Endothelial cell of umbilical vein (primary cell): ENCODE measurements at places on chromosomes 3 and 15. TPM values are rescaled to one million over a fixed set of nuclear protein-coding genes. Genes with fewer than 3 reads are reported as not detected.

Gene TMEM41A
- 15.9 and 18.5 TPM in 2 replicates for polyA plus RNA-seq

Gene CACNA2D3
- not detected in 2 replicates for polyA plus RNA-seq

Gene STX19
- polyA plus RNA-seq: not detected in 2 replicates

Gene APOD
- polyA plus RNA-seq: 2.2 and 3.1 TPM in 2 replicates

Gene CSK
- 41.2 and 42.1 TPM in 2 replicates for polyA plus RNA-seq

Gene ZKSCAN7
- 0.75 and 0.83 TPM in 2 replicates for polyA plus RNA-seq

Gene CD276
- 73.6 and 85.4 TPM in 2 replicates for polyA plus RNA-seq

Gene AMIGO3
- polyA plus RNA-seq: 0.21 and 1.2 TPM in 2 replicates

GRCh38 chr3:132756108-132756650 is 34.0 kb upstream of the NPHP3 start:
- DNase-seq: no peak

GRCh38 chr3:117003501-117003900 is 293.9 kb downstream of the TUSC7 start:
- no peak for DNase-seq

DNA sequence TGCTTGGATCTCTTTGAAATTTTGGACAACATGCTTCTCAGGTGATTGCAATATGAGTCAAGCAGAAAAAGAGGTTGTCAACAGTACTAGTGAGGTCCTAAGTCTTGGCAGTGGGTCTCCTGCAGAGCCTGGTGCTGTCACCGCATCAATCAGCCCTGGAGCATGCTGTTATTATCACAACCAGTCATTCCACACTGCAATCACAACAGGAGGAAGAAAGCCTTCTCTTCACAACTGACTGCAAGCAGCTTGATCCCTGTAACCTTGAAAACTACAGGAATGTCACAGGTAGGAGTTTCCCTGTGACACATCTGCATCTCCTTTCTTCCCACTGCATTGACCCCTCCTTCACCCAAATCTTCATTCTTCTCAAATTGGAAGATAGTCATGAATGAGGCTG is 451.1 kb upstream of the ATP11B start:
- DNase-seq: no peak

DNA sequence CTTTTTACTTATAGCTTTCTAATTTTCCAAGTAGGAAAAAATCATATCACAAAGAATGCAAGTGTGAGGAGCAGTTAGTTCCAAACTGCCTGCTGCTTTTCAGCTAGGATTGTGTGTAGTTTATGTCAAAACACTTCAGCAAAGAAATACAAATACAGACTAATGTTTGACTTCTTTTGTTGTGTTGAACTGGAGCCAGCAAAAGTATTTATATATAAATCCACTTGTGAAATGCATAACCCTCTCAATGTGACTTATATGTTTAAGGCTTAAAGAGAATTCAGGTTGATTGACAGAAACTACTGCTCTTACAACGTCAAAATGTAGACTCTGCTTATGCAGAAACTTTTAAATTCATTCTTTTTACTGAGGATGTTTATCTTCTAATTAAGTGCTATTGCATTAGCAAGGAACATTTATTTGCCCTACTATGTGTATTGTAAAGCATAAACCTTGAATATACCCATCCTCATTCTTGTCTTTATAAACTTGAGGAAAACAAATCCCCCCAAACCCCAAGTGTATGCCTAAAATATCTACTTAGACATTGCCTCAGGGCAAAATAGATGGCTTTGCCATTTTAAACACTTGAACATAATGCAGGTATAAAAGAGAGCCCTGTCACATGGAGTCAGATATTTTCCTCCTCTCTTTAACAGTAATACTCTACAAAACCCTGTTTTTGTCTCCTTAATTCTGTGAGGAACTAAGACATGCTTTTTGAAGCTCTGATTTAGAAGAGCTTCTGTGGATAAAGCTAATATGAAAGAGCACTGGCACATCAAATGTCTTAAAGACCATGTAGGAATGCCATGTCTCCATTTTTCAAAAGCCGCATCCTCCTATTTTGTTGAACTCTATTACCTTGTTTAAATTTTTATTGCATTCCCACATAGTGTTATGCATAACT is 302.8 kb upstream of the TBC1D5 start:
- DNase-seq: no peak

DNA sequence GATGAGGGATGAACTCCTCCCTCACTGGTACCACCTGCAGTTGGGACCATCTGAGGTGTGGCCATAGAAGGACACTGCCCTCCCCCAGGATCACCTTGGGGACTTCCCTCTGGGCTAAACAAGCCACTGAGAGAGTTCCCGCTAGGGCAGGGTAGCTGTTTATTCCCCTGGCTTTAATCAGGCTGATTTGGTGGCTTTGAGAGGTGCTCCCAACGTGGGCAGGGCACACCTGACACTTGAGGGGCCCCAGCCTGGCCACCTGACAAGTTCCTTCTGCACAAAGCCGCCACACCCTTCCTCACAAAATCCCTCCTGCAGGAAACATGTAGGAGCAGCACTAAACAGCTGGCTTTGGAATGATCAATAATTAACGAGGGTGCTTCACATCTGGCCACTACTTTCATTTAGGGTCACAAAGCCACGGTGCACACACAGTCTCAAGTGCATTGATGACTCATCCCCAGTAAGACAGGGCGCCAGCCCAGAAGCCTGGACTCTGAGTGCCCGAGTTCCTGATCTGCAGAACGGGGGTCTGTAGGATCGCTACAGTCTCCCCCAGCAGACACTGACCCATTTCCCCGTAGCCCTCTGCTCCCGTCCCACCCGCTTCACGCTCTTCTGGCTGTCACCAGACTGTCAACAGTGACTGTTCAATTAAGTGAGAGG is 75.1 kb downstream of the ATP10A start:
- no peak for DNase-seq

DNA sequence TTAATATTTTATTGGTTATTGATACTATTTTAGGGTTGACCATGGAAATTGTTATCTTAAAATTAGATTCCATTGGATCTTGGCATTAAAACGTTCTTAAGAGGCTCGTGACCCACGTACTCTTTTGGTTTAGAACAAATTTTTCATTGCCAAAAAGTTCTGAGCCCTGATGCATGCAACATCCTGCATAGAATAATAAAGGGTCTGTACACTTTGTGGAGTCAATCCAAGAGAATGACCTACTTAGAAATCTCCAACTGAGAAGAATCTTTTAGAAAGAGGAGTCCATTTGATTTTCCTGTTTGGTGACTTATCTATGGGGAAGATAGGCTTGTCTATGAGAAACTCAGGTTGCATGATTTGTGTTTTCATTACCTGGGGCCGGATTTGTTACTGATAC is 404.2 kb upstream of the RGMA start:
- no peak for DNase-seq

- DNase-seq: no peak
These were observed 202.0 kb downstream of the FNDC3B start for GRCh38 chr3:172241405-172241804.

DNA sequence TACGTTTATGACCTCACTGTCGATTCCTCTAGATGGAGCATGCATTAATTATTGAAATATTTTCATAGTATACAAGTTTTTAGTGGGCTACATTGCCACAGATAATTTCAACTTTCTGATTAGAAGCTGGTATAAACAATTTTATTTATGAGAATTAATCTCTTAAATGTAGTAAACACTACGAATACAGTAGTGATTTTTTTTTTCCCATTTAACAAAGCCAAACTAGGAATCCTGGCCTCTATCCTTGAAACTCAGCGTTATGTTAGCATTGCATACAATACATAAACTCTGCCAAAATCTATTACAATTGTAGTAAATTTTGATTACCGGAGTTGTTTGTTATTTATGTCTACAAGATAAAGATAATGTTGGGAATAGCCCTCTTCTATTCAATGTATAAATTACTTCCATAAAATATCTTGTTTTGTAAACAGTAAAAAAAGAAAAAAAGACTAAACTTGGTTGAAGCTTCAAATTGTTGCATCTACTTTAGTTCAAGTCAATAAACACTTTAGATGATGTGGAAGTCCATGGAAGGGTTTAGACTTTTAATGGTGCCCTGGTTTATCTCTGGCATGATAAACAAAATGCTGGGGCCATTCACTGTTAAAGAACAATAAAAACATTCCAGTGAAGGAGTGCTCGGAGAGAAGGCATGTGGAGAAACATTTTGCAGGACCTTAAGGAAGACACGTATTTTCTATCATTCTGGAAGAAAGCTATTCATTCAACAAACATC is 77.3 kb upstream of the NR2F2 start:
- no peak for DNase-seq

DNA sequence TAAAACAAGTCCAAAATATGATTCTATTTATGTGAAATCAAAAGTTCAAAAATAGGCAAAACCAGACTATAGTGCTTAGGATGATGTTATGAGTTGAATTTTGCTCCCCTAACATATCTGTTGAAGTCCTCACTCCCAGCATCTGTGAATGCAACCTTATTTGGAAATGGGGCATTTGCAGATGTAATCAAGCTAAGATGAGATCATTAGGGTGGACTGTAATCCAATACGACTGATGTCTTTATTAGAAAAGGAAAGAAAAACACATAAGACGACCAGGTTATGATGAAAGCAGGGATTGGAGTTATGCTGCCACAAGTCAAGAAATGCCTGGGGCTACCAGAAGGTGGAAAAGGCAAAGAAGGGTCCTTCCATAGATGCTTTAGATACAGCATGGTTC is 110.5 kb upstream of the CCDC39 start:
- no peak for DNase-seq

- DNase-seq: no peak
These were observed 76.9 kb upstream of the STXBP5L start for GRCh38 chr3:120831066-120831465.

GRCh38 chr3:194952841-194953241 is 267.2 kb downstream of the FAM43A start:
- DNase-seq: peak; percentile 21

DNA sequence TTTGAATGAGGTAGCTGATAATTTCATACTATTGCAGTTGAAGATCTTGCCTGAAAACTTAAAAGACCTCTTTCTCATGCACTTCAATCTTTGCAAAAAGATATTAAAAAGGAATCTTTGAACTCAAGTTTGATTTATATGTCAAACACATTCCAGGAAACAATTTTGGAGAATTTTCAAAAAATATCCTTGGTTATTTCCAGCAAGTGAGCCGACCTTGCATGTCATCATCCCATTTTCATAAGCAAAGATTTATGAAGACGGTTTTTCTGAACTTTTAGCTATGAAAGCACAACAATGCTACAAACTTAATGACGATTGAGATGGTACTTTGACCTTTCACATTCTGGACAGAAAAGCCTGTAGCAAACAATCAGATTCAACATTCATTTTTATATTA is 95.6 kb downstream of the RFX7 start:
- no peak for DNase-seq

DNA sequence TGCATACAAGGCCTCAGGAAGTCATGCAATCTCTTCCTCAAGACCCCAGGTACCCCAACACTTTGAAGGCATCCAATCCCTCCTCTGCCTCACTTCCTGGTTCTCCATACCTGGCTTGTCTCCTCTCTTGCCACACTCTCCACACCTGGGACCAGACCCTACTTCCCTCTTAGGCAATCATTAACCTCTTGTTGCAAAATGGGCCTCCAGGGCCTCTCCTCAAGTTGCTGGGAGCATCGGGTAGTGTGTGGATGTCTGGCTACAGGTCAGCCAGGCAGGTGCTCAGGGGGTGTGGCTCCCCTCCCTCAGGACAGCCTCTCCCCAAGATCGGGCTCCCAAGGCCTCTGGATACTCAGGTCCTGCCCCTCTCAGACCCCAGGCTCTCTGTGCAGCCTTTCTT is 8.6 kb downstream of the PLA2G4E start:
- DNase-seq: no peak

GRCh38 chr3:16311960-16312451 is 47.0 kb downstream of the OXNAD1 start:
- DNase-seq: peak; percentile 21

DNA sequence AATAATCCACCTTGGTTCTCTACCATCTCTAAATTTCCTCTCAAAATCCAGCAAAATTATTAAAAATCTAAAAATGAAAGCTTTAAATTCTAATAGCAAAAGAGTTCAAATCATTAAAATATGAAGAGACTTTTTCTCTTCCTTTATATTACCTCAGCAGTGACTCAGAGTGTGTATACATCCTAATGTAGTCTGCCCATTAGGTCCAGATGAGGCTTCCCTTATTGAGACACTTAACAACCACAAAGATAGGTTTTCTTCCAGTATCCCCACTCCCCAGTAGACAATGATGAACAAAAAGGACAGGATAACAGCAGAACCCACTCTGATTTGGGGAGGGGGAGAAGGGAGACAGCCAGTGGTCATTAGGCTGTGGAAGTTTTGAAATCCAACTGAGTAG is 61.5 kb upstream of the DCBLD2 start:
- no peak for DNase-seq

GRCh38 chr3:33637482-33637881 is 80.6 kb downstream of the CLASP2 start:
- no peak for DNase-seq

DNA sequence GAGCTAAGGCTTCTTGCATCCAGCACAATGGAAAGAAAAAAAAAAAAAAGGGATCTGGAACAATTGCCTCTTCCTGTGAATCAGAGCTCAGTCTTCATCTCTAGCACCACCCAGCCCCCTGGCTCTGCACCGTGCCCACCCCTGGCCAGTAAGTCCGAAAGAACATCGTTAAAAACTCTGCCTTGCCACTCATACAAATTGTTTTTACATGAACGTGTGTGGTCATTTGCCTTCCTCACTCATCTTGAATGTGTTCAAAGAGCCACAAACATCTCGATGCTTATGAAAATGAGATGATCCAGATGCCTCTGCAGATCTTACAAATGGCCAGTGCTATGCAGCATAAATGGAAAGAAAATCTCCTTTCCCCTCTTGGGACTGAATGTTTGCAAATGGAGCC is 400.0 kb upstream of the PPP2R3A start:
- no peak for DNase-seq

GRCh38 chr15:77825252-77825542 is 192.5 kb upstream of the LINGO1 start:
- DNase-seq: no peak

- no peak for DNase-seq
These were observed 549.4 kb upstream of the MDFIC2 start for GRCh38 chr3:70861855-70862254.

DNA sequence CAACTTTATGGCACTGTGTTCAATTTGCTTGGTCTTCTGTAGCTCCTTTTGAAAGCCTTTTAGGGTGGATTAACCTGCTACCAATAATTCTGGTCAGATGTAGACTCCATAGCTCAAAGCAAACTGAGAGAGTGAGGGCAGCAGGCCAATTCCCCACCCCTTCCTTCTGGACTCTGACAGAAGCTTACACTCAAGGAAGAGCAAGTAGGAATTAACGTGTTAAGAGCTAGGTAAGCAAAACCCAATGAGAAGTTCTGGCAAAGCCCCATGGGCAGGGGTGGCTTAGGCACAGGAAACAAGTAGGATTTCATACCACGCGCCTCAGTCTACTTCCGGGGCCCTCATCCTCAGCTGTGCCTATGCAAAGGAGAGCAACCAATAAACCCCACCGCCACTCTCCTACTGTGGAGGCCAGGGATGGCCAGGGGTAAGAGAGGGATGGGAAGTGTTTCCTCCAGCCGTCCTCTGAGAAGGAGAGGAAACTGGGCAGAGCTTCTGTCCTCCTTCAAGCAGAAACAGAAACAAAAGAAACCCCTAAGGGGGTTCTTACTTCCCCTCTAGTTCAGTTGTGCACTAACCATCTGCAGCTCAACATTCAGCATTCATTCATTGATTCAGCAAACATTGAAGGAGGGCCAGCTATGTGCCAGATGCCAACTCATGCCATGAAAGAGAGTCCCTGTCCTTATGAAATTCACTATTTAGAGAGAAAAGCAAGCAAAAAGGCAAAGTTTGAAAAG is 12.6 kb downstream of the CCR5 start:
- DNase-seq: no peak

- no peak for DNase-seq
These were observed 61.7 kb downstream of the SCN11A start for GRCh38 chr3:38989917-38990510.

GRCh38 chr3:189355481-189356201 is 183.9 kb downstream of the TPRG1 start:
- DNase-seq: no peak
